ENCODE measurements at places on chromosomes 1 and 21.

DNA sequence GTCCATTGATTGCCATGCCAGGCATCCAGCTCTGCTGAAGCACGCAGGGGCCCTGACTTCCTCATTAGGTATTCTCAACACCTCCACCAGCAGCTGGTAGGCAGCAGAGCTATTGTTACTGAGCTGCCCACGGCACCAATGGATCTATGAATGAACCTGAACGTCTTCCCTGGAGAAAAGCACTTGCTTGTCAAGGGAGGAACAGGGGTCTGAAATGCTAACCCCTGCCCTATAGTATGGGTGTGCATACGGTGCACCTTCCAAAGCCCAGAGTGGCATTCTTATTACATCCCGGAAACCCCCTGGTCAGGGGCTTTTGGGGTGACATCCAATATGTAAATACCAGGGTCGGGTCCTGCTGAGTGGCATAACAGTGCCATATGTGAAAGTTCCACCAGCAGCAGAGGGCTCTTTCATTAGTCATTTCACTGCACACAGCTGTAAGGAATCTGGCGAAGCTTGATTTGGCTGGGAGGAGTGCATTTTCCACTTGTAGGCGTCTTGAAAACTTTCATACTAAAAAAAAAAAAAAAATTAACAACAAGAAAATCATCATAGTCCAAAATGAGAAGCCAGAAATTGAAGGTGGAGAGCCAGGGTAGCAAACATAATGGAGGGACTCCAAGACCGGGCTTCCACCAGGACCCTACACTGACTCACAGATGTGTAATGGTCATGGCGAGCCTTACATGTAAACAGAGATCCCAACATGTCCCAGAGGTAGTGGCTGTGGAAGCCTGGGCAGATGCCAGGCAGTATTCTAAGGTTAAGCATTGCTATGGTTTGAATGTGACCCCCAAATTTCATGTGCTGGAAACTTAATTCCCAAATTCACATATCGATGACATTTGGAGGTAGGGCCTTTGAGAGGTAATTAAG is 58.8 kb upstream of the PRDX6 start:
- no peak for DNase-seq

GRCh38 chr1:45412899-45413298 is 72.7 kb upstream of the MUTYH start:
- no peak for DNase-seq

DNA sequence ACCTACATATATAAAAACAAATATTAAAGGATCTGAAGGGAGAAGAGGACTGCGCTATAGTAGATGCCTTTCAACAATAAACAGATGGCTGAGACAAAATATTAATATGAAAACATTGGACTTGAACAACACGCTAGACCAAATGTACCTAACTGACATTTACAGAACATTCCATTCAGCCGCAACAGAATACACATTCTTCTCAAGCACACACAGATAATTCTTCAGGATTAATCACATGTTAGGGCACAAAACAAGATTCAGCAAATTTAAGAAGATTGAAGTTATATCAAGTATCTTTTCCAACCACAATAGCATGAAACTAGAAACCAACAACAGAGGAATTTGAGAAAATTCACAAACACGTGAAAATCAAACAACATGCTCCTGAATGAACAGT is 741.4 kb downstream of the ADGRL2 start:
- no peak for DNase-seq

GRCh38 chr1:31815752-31816500 is at the start of gene SPOCD1:
TSS of gene SPOCD1 (minus strand) at chr1:31816022. CDS start at chr1:31815333, 689 bp downstream.
- peak; percentile 15 for DNase-seq

GRCh38 chr1:65254320-65255034 is 54.9 kb upstream of the DNAJC6 start:
- peak; percentile 91 for DNase-seq

GRCh38 chr1:247378334-247379073 is 37.5 kb upstream of the NLRP3 start:
- no peak for DNase-seq

DNA sequence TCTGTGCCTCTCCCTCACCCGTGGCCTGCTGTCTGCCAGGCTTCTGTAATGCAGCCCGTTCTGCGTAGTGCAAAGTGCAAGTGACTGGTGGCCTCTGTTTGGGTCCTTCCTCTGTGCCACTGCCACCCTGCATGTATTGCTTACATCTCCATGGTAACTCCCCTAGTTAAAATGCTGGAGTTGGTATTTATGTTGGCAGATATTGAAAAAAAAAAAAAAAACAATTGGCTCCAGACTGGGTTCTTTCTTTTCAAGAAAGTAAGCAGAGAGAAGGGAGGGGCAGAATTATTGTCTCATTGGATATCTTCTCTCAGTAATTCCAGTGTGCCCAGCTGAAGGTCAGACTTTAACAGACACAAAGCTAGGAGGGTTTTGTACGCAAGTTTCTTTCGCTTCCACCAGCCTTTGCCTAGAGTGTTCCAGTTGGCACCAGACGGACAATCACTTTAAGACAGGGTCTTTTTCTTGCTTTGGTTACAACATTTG is 242.3 kb downstream of the PBX1 start:
- no peak for DNase-seq

DNA sequence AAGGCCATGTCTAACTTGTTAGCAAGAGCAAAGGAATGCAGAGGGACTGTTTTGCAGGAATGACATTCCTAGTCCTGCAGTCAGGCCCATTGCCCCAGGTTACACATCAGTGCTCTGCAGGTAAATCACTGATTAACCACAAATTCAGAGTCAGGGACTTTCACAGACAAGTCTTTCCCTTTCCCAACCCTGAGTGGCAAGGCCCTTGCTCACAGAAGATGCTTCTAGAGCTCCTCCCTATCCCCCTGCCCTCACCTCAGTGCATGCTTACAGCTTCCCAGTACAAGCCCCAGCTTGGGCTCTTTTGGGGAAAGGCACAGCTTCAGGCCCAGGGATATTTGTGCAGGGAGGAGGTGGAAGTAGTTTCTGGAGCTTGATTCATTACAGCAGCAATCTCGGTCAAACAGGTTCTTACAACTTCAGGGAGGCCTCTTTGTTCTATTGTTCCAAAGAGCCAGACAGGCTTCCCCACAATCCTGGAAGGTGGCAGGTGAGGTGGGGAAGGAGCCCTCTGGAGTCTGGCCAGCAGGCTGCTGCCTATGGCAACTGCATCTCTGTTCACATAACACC is 53.9 kb downstream of the CASQ2 start:
- DNase-seq = peak; percentile 60

- DNase-seq = no peak
These were observed 283.4 kb upstream of the ZRANB2 start for GRCh38 chr1:71364236-71364635.

DNA sequence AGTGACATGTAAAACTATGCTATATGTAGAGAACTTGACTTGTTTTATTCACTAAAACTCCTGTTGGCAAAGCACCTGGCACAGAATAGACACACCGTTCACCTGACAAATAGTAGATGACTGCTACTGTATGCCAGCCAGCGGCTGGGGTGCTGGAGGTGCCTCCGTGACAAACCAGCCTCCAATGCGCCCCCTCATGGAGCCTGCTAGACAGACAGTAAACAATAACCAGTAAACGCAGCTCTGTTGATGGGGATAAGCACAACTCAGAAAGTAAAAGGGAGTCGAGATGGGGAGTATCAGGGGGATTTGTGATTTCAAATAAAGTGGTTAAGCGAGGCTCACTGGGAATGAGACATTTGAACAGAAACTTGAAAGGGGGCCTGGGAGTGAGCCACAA is 107.2 kb downstream of the PRDM2 start:
- DNase-seq = no peak

GRCh38 chr1:6245869-6246496 is 2.0 kb downstream of the HES3 start:
- DNase-seq = peak; percentile 83

DNA sequence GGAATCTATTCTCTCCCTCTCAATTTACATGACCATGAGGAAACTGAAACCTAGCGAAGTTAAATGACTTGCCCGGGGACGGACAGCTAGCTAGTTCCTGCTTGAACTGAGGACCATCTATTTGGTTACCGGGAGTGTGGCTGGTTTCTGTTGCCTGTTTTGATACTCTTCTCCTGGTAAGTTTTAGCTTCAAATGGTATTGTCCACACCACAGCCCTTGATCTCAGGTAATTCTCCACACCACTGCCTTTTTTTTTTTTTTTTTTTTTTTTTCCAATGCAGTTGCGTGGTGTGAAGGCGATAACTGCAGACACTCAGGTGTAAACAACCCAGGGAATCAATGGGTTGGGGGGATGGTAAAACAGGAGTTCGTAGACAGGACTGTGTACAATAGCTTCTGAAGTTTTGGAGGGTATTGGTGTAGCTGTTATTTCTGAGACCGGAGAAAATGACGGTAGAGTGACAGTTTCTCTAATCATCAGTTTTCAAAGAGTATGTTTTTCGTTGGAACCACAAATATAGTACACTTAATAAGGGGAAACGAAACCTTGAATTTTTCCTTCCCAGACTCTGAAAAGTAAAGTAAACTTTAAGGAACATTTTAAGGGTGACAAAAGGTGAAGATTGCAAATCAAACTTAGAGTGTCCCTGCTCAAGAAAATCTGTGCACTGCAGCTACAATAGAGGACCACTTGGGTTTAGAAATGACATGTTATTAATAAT is 125.3 kb upstream of the CACYBP start:
- DNase-seq = peak; percentile 75

DNA sequence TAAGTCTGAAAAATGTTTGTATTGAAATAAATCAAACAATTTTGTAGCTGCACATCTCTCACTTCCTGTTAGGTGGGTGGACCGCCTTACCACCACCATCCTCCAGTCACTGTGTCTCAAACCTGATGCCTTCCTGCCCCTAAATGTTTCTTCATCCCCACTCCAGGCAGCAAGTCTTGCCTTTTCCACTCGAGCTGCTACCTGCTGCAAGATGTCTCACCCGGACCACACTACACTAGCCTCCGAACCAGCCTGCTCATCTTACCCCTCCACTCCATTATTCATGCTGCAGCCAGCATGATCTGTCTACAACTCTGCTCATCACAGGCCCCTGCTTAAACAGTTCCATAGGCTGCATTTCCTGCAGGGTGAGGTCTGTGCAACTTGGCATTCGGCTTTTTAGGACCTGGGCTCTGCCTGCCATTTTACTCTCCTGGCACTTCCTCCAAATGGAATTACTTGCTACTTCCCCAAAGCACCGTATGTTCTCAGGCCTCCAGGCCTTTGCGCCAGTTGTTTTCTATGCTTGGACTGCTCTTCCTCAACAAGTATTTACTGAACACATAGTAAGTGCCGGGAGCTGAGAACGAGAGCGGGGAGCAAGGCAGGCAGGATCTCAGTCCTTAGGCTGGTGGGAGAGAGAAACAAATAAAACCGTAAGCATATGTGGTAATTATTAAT is 5.2 kb upstream of the SF3A3 start:
- no peak for DNase-seq

GRCh38 chr1:156268336-156268735 is 14.3 kb downstream of the SMG5 start:
- DNase-seq = no peak

DNA sequence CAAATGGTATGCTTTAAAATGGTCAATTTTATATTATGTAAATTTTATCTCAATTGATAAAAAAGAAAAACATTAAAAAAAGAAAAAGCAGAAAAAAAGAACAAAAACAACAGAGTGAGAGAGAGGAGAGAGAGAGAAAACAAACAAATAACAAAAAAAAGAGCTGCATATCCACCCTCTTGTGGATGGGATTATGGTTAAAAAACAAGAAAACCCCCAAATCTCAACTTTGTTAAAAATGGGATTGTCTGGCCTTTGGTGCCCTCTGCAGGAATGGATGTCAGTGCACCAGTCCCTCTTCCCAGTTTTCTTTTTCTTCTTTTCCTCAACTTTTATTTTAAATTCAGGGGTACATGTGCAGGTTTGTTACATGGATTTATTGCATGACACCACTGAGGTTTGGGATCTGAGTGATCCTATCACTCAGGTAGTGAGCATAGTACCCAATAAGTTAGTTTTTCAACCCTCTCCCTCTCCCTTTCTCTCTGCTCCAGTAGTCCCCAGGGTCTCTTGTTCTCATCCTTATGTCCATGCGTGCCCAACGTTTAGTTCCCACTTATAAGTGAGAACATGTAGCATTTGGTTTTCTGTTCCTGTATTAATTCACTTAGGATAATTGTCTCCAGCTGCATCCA is 28.1 kb downstream of the RNF187 start:
- DNase-seq = peak; percentile 44

DNA sequence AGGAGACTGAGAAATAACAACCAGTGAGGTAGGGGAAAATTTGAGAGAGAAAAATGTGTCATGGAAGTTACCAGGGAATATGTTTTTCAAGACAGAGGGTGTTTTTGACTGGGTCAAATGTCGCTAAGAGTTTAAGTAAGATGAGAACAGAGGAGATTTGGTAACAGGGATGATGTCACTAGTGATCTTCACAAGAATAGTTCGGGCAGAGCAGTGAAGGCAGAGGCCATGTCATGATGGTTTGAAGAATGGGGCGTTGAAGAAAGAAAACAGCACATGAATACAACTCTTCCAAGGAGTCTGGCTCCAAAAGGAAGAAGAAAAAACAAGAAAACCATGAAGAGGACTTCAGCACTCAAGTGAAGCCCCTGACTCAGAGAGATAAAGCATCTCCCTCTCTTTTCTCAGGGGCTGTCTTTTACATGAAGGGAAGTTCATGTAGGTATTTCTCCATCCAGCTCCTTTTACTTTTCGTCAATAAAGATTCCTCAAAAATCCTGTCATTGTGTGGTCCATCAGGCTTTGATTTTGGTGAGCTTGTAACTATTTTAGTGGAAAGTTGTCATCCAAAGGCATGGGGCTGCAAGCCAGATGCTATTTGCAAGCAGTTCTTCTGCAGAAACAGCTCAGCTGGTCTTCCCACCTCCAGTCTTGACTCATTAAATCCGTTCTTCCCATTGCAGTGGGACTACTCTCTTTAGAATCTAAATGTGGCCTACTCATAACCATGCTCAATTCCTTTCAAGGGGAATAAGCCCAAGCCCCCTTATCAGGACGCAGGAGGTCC is 397.3 kb downstream of the LMX1A start:
- no peak for DNase-seq

- no peak for DNase-seq
These were observed 425.3 kb downstream of the USP25 start for GRCh38 chr21:16154951-16155635.

GRCh38 chr21:33299181-33299752 is 25.5 kb upstream of the IFNAR1 start:
- no peak for DNase-seq

GRCh38 chr1:7103361-7103782 is 318.1 kb downstream of the CAMTA1 start:
- no peak for DNase-seq

Data from NCI-H1417 (cell line).